ENCODE measurements at places on chromosomes 7 and 10. TPM values are rescaled to one million over a fixed set of nuclear protein-coding genes. Genes with fewer than 3 reads are reported as not detected.
A peak's percentile ranks its signal among the peaks of the same experiment; 100 is the strongest.

- no peak for DNase-seq
- peak overlapping the region; percentile 21 for H3K27ac ChIP-seq
- no peaks in the 10 kb centered on the region for H3K36me3 ChIP-seq
- H3K27me3 ChIP-seq: no peaks in the 10 kb centered on the region
Measured at GRCh38 chr10:10849306-10849705, 168.4 kb upstream of the CELF2 start.

DNA sequence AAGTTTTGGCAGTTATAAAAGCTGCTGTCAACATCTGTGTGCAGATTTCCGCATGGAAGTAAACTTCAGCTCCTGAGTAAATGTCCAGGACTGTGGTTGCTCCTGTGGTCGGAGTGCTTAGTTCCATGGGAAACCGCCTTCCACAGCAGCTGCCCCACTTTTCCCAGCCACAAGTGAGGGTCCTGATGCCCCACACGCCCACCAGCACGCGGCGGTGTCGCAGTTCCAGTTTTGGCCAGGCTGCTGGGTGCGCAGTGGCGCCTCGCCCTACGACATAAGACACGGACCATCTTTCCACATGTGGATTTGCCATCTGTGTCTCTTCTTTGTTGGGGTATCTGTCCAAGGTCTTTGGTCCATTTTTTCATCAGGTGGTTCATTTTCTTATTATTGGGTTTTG, 167.1 kb downstream of the DIP2C start:
- H3K27me3 ChIP-seq: no peaks in the 10 kb centered on the region
- no peaks in the 10 kb centered on the region for H3K36me3 ChIP-seq
- no peak for DNase-seq
- H3K4me3 ChIP-seq: no peak overlapping the region
- no peak overlapping the region for H3K27ac ChIP-seq

- H3K27me3 ChIP-seq: no peaks in the 10 kb centered on the region
- no peak overlapping the region for H3K27ac ChIP-seq
- DNase-seq: no peak
Measured at GRCh38 chr10:78013564-78013963, 15.8 kb downstream of the POLR3A start.

DNA sequence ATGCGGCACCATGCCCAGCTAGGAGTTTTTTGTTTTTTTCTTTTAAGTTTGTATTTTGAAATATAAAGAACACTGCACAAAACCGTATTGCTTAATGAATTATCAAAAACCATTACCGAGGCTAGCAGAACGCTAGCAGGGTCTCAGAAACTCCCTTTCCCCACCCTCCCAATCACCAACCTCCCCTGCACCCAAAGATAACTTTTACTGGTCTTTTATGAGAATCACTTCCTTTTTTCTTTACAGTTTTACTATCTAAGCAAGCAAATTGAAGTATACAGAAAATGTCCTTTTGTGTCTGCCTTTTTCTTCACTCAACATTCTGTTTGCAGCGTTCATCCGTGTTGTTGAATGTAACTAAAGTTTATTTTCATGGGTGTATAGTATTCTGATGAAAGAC, 13.4 kb downstream of the HIP1 start:
- no peak overlapping the region for H3K27ac ChIP-seq
- no peaks in the 10 kb centered on the region for H3K27me3 ChIP-seq
- H3K4me1 ChIP-seq: peaks cover 7% of the 10 kb centered on the region
- DNase-seq: no peak
- H3K4me3 ChIP-seq: no peak overlapping the region
- H3K36me3 ChIP-seq: no peaks in the 10 kb centered on the region

DNA sequence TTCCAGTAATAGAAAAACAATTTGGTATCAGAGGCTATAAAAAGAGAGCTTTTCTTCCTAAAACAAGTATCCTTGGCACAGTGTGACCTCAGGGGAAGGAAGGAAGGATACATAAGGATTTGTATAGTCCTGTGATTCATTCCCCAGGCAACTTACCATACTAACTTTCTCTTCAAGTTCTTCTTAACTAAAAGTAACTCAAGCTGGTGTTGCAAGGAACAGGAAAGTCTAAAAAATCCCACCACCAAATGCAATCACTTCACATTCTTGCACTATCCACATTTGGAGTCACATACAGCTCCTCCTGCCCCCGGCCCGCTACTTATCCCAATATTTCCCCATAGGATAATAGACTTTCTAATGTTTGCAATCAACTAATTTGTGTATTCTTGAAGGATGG, 84.8 kb downstream of the PRKAG2 start:
- no peak overlapping the region for H3K27ac ChIP-seq
- DNase-seq: no peak
- no peak overlapping the region for H3K4me3 ChIP-seq
- H3K27me3 ChIP-seq: no peaks in the 10 kb centered on the region
- peaks cover 23% of the 10 kb centered on the region for H3K4me1 ChIP-seq

- H3K27me3 ChIP-seq: peaks cover 5% of the 10 kb centered on the region
- peak; percentile 59 for DNase-seq
- peak overlapping the region; percentile 89 for H3K4me3 ChIP-seq
Measured at GRCh38 chr7:16753932-16754855, 639 bp downstream of the TSPAN13 start.

DNA sequence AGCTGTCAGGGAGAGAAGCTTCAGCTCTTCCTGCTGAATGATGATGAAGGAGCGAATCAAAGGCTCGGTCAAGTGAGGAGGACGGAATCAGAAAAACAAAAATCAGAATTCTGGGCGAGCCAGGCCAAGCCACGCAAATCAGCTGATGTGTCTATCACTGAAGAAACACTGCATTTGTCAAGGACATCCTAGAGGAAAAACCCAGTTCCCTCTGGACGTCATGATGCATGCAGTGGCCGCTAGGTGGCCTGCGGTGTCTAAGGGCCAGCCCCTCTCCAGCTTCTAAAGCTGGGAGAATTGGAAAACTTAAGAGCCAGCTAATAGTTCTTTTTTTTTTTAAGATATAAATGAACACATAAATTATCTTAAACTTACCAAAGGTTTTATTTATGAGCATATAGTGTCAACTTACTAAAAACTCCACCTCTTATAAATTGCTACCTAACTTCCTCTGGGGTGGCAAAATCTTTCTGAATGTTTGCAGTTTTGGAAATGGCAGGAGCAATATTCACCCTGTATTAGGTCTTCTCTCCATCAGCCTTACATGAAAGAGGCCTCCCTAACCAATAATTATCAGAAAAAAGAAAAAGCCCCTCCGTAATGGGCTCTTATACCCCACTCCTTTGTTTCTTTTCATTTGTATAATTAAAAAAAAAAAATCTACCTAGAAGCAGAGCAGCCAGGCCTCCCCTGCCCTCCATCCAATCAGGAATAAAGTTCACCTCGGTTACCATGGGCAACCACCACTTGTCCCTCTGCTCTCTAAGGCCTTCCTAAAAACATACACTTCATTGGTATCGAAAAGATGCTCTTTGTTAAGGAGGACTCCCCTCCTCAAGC, 186.8 kb downstream of the USP6NL start:
- H3K27ac ChIP-seq: peak overlapping the region; percentile 90
- peaks cover 8% of the 10 kb centered on the region for H3K36me3 ChIP-seq
- no peak overlapping the region for H3K4me3 ChIP-seq
- peaks cover 5% of the 10 kb centered on the region for H3K4me1 ChIP-seq
- peak; percentile 53 for DNase-seq

DNA sequence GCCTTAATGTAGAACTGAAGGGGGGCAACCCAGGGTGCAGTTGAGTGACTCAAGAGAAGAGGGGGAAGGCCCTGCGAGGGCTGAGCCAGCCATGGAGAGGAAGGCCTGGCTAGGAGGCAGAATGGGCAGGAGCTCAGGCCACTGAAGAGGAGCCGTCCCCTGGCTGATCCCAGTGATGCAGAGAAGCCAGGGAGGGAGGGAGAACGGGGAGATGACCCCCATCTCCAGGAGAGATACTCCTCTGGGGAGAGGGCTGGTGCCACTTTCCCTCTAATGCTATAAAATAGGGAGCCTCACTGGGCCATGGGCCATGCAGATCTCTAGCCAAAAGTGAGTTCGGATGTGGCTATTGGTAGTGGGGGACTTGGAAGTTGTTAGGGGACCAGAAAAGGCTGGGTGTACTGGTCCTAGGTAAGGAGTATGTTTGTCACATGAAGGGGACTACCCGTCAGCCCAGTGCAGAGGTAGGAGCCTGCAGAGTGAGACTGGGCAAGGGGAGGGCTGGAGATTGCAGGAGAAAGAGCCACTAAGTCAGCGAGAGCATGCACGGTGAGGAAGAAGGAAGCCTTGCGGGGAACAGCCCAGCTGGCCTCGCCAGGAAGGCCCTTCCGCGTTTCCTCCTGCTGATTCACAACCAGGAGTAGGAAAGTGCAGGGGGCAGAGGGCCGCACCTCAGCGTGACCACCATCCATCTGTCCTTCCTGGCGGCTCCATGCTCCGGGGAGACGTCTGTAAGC, 347.6 kb downstream of the TCERG1L start:
- no peak for DNase-seq
- no peaks in the 10 kb centered on the region for H3K36me3 ChIP-seq
- peaks cover 5% of the 10 kb centered on the region for H3K4me1 ChIP-seq
- peaks cover 7% of the 10 kb centered on the region for H3K27me3 ChIP-seq
- no peak overlapping the region for H3K27ac ChIP-seq

- no peaks in the 10 kb centered on the region for H3K27me3 ChIP-seq
- DNase-seq: no peak
- no peaks in the 10 kb centered on the region for H3K4me1 ChIP-seq
- H3K4me3 ChIP-seq: no peak overlapping the region
- H3K27ac ChIP-seq: peak overlapping the region; percentile 63
Measured at GRCh38 chr10:80187465-80188409, 17.6 kb downstream of the ANXA11 start.

DNA sequence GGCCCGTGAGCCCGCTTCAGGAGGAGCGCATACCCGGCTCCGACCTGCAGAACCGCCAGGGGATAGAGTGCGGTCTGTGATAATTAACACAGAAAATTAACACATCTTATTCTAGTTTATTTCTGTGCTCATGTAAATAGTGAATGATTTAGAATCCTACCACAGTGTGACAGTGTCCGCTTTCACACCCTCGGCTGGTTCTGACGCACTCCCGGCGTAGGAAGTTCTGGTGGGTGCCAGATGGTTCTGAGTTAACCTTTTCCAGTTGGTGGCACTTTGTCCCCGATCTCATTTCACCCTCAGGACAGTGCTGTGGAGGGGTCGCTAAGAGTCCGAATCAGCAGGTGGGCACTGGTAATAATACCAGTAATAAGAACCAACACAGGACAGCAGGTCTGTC, 28.3 kb upstream of the FXYD4 start:
- peaks cover 12% of the 10 kb centered on the region for H3K27me3 ChIP-seq
- H3K36me3 ChIP-seq: no peaks in the 10 kb centered on the region
- no peak for DNase-seq
- peaks cover 9% of the 10 kb centered on the region for H3K4me1 ChIP-seq

GRCh38 chr7:101915000-101915399, 97.6 kb downstream of the CUX1 start:
- peaks cover 25% of the 10 kb centered on the region for H3K4me1 ChIP-seq
- peaks cover 4% of the 10 kb centered on the region for H3K36me3 ChIP-seq
- no peaks in the 10 kb centered on the region for H3K27me3 ChIP-seq
- DNase-seq: no peak

- H3K27me3 ChIP-seq: no peaks in the 10 kb centered on the region
- peaks cover 6% of the 10 kb centered on the region for H3K36me3 ChIP-seq
- H3K4me1 ChIP-seq: peaks cover 3% of the 10 kb centered on the region
Measured at GRCh38 chr7:39429421-39429820, 136.8 kb upstream of the YAE1 start.

- H3K4me3 ChIP-seq: peak overlapping the region; percentile 92
- H3K4me1 ChIP-seq: peaks cover 8% of the 10 kb centered on the region
- peaks cover 89% of the 10 kb centered on the region for H3K27me3 ChIP-seq
- no peak overlapping the region for H3K27ac ChIP-seq
- H3K36me3 ChIP-seq: no peaks in the 10 kb centered on the region
Measured at GRCh38 chr7:127252377-127252713, 396 bp downstream of the GRM8 start.

- no peak for DNase-seq
- peaks cover 6% of the 10 kb centered on the region for H3K36me3 ChIP-seq
- no peak overlapping the region for H3K27ac ChIP-seq
- H3K4me3 ChIP-seq: no peak overlapping the region
- no peaks in the 10 kb centered on the region for H3K4me1 ChIP-seq
Measured at GRCh38 chr10:12418000-12418399, 68.7 kb downstream of the CAMK1D start.

DNA sequence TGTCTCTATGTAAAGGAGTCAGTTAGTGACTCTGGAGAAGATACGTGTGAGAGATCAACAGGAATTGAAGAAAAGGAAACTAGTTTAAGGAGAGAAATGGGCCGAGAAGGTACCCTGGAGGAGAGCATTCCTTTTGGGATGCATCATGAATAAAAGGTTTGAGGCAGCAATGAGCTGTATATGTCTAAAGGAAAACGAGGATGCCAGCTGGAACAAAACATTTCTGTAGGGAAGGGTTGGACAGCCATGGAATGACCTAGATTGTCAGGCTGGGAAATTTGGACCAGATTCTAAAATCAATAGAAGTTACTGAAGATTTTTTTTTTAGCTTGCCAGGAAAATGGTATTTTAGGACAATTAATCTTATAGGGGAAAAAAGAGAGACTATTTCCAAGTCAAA, 17.2 kb upstream of the MPP7 start:
- H3K36me3 ChIP-seq: no peaks in the 10 kb centered on the region
- H3K4me3 ChIP-seq: no peak overlapping the region
- H3K27me3 ChIP-seq: peaks cover 22% of the 10 kb centered on the region
- H3K27ac ChIP-seq: no peak overlapping the region
- no peak for DNase-seq
- no peaks in the 10 kb centered on the region for H3K4me1 ChIP-seq

DNA sequence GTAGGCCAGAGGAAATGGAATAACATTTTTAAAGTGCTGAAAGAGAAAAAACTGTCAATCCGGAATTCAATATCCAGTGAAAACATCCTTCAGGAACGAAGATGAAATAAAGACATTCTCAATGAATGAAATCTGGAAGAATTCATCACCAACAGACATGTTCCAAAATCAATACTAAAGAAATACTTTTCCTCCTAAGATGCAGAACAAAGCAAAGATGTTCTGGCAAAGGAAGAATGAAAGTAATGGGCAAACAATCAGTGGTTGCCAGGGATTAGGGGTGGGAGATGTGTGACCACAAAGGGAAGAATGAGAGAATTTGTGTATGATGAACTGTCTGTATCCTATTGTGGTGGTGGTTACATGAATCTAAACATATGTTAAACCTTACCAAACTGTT, 52.8 kb upstream of the EEPD1 start:
- no peak overlapping the region for H3K27ac ChIP-seq
- no peaks in the 10 kb centered on the region for H3K36me3 ChIP-seq
- no peaks in the 10 kb centered on the region for H3K27me3 ChIP-seq
- no peaks in the 10 kb centered on the region for H3K4me1 ChIP-seq
- no peak for DNase-seq

- no peak overlapping the region for H3K4me3 ChIP-seq
- peaks cover 44% of the 10 kb centered on the region for H3K4me1 ChIP-seq
- no peaks in the 10 kb centered on the region for H3K27me3 ChIP-seq
- peaks cover 5% of the 10 kb centered on the region for H3K36me3 ChIP-seq
Measured at GRCh38 chr7:129914536-129915272, 38.1 kb downstream of the UBE2H start.

IFIT2 gene
- 0.12 TPM for total RNA-seq

MOGAT3 gene
- not detected for total RNA-seq

JAKMIP3 gene
- 0.25 TPM for total RNA-seq

LIPN gene
- total RNA-seq: not detected

TRIM73 gene
- total RNA-seq: 6.8 TPM

CLDN4 gene
- total RNA-seq: 0.47 TPM

LBX1 gene
- 1.0 TPM for total RNA-seq

ITIH5 gene
- total RNA-seq: not detected

DOCK4 gene
- 15.3 TPM for total RNA-seq

STK31 gene
- total RNA-seq: 0.58 TPM

TFEC gene
- total RNA-seq: not detected

MEIG1 gene
- 1.6 TPM for total RNA-seq

STAM gene
- 30.7 TPM for total RNA-seq
